ENCODE measurements at places on chromosomes 4 and X.

GRCh38 chrX:63658920-63659319 lies 126.1 kb downstream of the ARHGEF9 start:
- DNase-seq, result no peak

DNA sequence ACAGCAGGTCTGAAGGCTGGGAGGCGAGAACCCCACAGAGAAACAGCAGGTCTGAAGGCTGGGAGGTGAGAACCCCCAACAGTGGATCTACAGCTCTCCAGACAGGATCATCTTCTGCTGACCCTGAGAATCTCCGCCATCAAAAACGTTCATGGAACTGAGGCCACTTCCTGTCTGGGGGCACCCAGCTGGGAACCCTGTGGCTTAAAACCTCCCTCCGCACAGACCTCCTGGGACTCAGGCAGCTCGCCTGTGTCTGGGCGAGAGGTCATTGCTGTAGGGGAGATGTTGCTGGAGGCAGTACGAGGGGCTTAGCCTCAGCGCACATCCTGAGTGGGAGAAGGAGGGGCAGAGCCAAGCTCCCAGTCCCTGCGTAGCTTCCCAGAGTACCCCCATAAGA lies 15.1 kb upstream of the CLDN24 start:
- DNase-seq, result no peak

GRCh38 chr4:48228949-48229348 lies 40.7 kb downstream of the TEC start:
- DNase-seq, result no peak

- DNase-seq, result no peak
Observed at GRCh38 chr4:7721984-7722551, 217.6 kb downstream of the AFAP1 start.

DNA sequence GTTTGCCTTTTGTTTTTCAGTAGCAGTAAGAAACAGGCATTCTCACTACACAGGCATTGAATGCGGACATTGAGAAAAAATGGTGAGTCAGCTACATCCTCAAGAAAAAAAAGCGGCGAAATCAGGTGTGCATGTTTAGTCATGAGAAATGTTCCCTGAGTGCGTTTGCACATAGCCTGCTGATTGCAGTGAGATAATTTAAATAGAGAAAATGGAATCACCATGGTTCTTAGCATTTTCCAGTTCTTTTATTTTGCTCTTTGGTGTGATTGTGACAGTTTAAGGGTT lies 54.1 kb upstream of the CLDN34 start:
- DNase-seq, result no peak

DNA sequence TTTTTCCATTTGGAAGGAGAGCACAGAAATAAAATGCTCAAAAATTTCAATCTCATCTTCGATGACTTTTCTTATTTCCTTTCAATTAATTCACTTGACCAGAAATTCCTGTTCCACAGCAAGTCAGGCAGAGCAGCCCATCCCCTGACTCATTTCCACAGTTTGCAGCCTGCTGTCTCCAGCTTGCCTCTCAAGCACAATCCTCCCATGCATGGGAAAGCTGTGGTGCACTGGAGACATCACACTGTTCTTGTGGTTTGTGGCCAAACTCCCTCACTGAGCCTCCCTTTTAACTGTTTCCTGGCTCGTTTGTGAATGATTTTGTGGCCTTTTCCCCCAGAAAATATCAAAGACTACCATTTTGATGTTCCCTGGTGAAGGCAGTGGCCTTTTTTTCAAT lies 114.0 kb upstream of the ENPEP start:
- no peak for DNase-seq

DNA sequence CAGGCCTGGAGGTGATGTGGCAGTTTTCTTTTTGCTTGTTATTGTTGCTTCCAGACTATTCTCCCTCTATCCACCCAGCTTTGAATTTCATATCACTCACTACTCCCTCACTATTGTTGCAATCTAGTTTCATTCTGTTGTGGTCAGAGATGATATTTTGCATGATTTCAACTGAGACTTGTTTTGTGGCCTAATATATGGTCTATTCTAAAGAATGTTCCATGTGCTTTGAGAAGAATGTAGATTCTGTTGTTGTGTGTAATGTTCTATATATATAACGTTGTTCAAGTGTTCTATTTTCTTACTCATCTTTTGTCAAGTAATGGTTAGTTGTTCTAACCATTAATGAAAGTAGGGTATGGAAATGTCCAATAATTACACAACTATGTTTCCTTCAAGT lies 59.0 kb downstream of the THOC2 start:
- DNase-seq, result no peak

- no peak for DNase-seq
Observed at GRCh38 chr4:169246957-169247396, 23.8 kb downstream of the SH3RF1 start.

DNA sequence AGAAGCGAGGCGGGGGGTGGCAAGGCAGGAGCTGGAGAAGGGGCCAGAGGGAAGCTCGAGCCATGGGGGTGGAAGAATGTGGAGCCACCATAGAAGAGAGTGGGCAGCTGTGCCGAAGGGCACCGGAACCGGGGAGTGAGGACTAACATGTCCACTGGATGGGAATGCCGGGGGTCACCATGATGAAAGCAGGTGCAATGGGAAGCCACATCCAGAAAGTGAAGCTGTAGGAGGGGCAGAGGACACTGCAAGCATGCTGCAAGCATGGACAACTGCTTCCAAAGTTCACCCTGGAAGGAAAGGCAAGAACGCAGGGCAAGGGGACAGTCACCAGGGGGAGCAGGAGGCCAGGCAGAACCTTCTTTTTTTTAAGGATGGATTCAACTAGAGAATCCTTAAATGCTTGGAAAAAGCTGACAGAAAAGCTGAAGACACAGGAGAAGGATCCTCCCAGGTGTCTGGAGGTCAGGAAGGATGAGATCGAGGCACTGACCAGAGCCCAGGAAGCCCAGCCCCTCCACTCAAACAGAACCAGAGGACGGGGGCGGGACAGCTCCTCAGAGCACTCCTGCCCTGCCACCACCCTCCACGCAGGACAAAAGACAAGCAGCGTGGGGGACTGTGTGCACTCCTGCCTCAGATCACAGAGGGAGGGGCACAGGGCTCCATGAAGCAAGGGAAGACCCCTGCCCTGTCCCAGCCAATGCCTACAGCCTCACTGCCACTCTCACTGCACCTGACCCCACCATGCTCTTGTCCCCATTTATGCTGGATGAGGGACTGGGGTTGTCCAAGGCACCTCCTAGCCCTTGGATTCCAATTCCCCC lies 169.2 kb downstream of the AFAP1 start:
- DNase-seq, result no peak

DNA sequence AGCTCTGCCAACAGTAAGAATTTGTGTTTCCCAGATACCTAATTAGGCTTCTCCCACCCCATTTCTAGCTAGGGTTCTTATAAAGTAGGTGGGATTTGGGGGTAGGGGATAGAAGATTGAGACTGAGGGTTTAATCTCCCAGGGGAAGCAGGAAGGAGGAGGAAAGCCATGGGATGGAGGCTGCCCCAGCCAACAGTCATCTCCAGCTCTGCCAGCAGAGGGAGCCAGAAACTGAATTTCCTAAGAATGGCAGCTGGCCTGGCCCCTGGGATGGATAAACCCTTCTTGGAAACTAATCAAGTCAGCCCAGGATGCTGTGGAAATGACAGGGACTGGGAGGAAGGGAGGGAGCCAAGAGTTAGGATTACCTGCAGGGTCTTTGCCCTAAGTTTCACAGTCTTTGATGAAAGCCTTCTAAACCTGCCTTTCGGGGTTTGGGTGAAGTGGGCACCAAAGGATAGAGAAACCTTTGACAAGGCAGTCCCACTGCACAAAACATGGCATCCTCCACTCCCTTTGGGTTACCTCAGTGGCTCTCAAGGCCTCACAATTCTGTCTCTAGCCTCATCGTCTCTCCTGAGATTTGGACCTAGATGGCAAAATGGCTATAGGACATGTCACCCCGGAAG lies 6.7 kb upstream of the ERCC6L start:
- DNase-seq, result no peak

- peak; percentile 64 for DNase-seq
Observed at GRCh38 chr4:184343502-184344177, 126.0 kb upstream of the ENPP6 start.

GRCh38 chrX:13235930-13236329 lies 83.9 kb downstream of the ATXN3L start:
- DNase-seq, result no peak

- DNase-seq, result no peak
Observed at GRCh38 chrX:40660381-40660780, 13.0 kb upstream of the CXorf38 start.

- DNase-seq, result no peak
Observed at GRCh38 chr4:11494232-11494631, 65.5 kb upstream of the HS3ST1 start.

DNA sequence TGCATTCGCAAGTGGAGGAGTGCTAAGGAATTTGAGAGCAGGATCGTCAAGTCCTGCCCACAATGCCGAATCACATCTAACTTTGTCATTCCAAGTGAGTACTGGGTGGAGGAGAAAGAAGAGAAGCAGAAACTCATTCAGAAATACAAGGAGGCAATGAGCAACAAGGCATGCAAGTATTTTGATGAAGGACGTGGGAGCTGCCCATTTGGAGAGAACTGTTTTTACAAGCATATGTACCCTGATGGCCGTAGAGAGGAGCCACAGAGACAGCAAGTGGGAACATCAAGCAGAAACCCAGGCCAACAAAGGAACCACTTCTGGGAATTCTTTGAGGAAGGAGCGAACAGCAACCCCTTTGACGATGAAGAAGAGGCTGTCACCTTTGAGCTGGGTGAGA lies 100.2 kb upstream of the MED14 start:
- no peak for DNase-seq

DNA sequence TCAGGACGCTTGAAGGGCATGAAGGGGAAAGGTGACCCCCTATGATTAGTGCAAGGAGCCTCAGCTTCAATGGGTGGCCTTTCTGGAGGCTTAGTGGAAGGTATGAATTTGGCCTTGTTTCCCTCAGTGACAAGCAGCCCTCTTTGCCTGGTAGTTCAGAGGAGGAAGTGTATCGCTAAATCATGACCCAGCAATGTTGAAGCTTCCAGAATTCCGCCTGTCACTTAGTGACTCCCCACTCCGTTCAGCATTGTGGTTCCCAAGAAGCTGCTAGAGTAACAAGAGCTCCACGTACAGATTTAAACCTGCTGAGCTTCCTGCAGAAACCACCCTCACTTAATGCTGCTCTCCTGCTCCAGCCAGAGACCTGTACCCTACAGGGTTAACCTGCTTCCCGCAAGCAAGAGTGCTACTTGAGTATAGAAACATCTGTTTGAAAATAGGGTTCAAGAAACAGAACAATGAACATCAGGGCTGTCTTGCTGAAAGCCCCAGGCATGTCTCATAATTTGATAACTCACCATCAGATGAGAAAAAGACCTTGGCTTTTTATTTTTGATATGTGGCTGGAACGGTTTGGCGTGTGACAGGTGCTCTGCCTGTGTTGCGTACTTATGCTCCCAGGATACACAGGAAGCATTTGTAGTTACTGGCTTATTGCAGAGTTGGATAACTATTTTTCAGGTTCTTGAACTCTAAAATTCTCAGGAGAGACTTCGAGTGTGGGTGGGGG lies 105.2 kb downstream of the UCHL1 start:
- no peak for DNase-seq

GRCh38 chr4:176875446-176875930 lies 82.8 kb upstream of the VEGFC start:
- DNase-seq, result no peak

- DNase-seq, result no peak
Observed at GRCh38 chr4:25753239-25753638, 97.6 kb downstream of the SLC34A2 start.

DNA sequence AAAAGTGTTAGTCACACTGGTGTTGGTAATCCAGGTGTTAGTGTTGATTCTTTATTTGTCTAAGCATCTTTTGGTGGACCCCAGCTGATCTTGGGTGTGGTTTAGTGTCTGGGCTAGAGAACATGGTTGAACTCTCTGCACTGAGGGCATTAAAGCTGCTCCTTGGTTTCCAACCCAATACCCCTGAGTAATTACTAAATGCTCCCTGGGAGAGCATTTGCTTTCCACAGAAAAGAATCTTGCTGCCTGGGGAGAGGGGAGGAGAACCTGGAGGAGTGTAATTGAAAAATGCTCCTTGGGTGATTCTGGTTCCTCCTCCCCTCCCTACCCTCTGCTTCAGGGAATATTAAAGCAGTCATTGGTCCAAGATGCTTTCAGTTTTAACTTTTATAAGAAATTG lies 3.1 kb downstream of the GUCY1B1 start:
- DNase-seq, result no peak

- DNase-seq, result no peak
Observed at GRCh38 chr4:67522851-67523671, 22.2 kb downstream of the CENPC start.

DNA sequence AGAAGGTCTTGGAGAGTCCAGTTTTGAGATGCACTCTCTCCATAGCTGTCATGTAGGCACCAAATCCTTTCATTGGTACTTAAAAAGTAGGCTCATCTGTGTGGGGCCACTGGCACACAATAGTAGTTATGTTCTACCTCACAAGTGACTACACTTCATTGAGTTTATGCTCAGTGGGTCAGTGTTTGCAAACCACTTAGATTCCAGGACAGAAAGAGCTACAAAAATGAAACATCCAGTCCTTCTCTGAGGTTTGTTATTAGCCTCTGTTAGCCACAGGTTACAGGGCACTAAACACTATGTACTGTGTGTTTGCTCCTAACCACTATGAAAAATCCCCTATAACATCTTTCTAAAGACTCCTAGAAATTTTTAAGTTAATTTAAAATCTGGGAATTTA lies 13.8 kb downstream of the RAB28 start:
- no peak for DNase-seq

- DNase-seq, result no peak
Observed at GRCh38 chrX:123603491-123603890, 129.4 kb downstream of the THOC2 start.

GRCh38 chrX:118225711-118226428 lies 109.3 kb upstream of the KLHL13 start:
- peak; percentile 34 for DNase-seq

GRCh38 chr4:80387390-80388283 lies 52.1 kb downstream of the CFAP299 start:
- no peak for DNase-seq

DNA sequence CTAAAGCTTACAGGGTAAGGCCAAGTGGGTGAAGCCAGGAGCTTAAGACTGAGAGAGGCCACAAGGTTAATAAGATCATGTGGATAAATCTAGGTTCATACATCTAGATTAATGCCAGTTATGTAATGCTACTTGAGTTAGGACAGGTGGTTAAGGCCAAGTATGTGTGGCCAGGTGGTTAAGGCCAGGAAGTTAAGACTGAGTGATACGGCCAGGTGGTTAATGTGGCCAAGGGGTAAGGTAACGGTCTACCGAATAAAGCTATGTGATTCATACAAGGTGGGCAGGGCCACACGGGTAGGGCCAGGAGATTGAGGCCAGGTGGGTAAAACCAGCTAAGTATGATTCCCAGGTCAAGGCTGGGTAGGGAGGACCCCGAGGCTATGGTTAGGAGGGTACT lies 223.0 kb downstream of the TACR3 start:
- no peak for DNase-seq

GRCh38 chr4:5999356-5999755 lies 18.9 kb downstream of the C4orf50 start:
- DNase-seq, result no peak

DNA sequence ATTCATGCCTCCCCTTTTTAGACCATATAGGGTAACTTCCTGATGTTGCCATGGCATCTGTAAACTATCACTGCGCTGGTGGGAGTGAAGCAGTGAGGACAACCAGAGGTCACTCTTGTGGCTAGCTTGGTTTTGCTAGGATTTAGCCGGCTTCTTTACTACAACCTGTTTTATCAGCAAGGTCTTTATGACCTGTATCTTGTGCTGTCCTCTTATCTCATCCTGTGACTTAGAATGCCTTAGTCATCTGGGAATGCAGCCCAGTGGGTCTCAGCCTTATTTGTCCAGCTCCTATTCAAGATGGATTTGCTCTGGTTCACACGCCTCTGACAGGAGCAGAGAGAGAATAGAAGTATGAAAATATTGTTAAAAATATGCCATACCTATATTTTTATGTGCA lies 355.7 kb downstream of the ADGRL3 start:
- no peak for DNase-seq
